Nucleus accumbens (tissue), 56 donors: ENCODE measurements at places on chromosomes 6 and 20.

DNA sequence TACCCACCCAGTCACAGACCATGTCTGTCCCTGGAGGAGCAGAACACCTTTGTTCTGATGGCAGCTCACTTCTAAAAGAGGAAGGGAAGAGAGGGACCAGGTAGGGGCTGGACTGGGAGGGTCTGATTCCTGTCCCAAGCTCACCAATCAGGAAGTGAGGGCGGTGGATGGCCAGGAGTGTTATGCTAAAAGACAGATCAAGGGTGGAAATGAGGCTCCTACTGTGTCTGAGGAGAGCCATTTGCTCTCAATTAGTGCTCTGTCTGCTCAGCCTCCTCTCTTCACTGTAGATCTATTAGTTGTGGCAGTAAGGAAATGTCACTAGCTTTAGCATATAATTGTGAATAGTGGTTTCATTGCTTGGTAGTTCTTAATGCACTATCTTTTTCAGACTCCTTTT, 72.5 kb downstream of the ARMC2 start:
- DNase-seq, result no peak

GRCh38 chr20:25178563-25179438, 16.7 kb upstream of the ENTPD6 start:
- DNase-seq, result no peak

- DNase-seq, result no peak
Measured at GRCh38 chr6:47710295-47710694, 11.9 kb downstream of the ADGRF4 start.

DNA sequence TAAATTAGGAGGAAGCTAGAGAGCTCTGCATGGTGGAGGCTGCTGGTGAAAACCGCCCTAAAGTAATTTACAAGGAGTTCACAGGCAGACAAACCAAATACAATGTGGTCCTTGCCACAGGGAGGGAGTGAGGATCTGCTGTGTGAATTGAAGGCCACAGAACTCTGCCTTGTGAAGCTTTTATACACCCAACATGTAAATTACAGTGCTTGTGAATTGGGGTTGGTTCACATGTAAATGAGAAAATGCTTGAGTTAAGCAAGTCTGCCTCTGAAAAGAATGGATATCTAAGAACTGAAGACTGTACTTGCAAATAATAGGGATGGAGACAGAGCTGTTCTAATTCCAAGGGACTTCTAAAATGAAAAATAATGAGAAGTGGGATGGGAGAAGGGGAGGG, 194.2 kb downstream of the SLC35F1 start:
- DNase-seq, result no peak

GRCh38 chr20:21393816-21394519, 3.4 kb downstream of the NKX2-4 start:
- DNase-seq, result no peak

GRCh38 chr6:156434049-156434794, 343.0 kb upstream of the ARID1B start:
- no peak for DNase-seq

- DNase-seq, result no peak
Measured at GRCh38 chr6:105898286-105898685, 187.8 kb upstream of the PRDM1 start.

DNA sequence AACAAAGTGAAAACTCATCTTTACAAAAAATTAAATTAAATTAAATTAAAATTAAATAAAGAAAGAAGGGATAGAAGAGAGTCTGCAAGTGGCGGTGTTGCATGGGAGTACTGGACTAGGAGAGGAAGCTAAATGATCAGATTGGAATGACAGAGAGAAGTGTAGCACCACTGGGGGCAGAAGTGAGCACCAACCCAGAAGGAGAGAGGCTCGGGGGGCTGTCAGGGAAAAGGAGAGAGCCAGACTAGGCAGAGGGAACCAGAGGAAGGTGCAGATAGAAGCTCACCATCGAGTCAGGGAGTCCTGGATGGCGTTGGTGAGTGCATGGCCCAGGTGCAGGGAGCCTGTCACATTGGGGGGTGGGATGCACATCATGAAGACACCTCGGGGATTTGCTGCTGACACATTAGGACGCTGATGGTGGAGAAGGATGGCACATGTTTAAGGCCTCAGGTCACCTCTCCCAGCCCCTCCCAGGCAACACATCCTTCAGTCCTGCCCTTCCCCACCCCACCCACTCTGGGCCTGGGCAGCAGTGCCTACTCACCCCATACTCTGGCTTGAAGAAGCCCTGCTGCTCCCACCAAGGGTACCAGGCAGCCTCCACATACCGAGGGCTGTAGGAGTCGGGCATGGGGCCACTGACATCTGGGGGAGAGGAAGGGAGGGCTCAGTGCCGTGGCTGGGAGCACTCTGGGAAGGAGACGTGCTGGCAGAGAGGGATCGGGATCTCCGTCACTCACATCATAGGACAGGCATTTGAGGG, 4.0 kb downstream of the VARS1 start:
- DNase-seq, result no peak

- DNase-seq, result no peak
Measured at GRCh38 chr6:31096656-31097055, 15.7 kb downstream of the C6orf15 start.

GRCh38 chr20:15026759-15027158, 689.3 kb upstream of the FLRT3 start:
- DNase-seq, result no peak

DNA sequence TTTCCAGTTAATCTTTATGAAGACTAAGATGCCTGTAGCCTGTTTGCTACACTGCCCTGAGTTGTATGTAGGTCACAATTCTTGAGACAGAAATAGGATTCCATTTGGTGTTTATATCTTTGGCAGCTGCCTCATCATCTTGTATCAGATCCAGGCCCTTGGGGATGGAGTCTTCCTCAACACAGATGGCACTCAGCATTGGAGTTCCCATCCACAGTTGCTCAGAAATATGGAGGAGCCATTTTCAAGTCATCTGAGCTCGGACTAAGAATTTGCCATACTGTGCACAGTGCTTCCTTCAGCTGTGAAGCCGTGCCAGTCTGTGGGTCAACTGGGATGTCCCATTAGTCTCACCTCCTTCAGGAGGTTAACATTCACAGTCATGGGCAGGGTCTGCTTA, 156.6 kb downstream of the ZDHHC14 start:
- no peak for DNase-seq

DNA sequence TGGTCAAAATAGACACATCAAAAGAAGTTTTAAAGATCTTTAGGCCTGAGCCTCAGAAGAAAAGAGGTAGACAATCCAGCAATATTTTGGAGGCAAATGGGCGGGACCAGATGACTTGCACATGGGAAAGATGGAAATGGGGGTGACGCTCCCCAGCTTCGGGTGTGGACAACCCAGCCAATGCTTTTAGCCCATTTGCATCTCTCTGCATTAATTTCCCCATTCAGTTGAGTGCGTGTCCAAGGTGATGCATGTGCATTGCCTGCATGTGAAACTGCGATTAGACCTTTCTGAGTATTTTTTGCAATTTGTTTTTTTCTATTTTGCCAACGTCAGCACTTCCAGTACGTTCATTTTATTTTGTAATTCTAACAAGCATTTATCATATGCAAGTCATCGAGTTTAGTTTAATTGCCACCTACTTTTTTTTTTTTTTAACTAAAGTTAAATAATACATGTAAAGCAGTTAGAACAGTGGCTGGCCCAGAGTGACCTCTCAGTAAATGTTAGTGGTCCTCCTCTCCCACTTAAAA, 24.2 kb downstream of the PDRG1 start:
- no peak for DNase-seq

DNA sequence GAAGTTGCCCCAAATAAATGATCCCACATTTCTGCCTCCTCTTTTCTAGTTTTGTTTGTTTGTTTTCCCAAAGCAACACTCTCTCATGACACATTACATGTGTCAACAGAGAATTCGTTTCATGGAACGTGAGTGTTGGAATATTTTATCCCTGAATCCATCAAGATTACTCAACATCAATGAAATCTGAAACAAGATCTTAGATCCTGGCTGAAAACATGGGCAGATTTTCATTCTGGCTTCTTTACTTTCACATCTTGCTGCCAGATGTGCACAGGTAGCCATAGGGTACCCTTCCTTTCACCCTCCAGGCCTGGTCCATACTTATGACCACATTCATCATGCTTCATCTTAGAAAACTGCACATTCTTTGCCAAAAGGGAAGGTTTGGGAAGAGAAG, 347.0 kb downstream of the DOK5 start:
- DNase-seq, result no peak

DNA sequence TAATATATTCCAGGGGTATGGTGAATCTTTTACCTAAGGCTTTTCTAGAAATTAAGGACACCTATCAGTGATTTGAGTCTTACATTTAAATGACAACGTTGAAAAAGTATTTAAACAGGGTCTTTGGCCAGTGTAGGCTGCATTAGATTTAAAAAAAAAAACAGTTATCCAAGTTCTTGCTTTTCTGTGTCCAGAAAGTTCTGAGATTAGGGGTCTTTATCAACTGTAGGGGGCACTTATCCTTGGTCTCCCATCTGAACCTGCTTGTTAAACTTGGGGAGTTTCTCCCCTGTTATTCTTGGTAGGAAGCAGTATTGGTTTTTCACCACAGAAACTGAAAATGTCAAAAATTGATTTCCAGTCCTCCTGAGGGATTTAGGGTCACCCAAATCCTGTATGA, 155.9 kb upstream of the ZNF217 start:
- no peak for DNase-seq

- no peak for DNase-seq
Measured at GRCh38 chr6:147675281-147675680, 166.8 kb downstream of the SAMD5 start.

DNA sequence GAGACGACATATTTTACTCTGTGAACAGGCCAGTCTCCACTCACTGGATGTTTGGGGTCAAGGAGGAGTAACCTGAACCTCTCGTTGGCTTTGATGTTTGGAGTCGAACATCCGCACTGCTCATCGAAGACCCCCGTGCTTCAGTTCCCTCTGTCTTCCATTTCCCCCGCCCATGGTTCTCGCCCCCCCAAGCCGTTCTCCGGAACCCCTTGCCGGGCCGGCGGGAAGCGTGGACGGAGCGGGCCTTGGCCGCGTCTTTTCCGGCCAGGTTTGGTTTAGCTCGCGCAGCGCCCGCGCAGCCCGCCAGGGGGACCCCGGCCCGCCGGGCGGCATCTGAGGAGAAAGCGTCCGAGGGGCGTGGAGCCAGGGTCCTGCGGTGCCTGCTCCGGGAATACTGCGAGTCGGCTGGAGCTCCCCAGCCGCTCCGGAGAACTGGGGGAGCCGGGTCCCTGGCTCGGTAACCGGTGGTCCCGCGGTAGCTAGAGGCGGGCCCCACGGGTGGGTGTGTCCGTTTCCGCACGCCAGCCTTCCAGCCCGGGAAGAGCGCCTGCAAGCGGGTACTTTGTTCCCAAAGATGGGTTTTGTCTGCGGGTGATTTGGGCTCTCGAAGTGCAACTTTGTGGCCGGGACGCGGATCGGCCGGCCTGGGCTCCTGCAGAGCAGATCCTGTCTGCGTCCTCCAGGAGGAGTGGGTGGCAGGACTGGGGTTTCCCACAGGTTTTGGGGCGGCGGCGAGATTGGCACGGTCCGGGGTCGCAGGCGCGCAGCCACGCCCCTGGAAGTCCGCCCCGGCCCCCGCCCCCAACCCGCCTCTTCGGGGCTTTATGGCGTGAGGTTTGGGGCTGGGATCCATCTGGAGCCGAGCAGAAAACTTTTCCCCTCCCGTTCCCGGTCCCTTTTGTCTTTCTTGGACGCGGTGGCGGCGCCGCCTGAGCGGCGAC, at the start of gene TMEM200A:
Gene TMEM200A (plus strand): TSS at position 852 of the 941 bp plus-strand sequence. CDS start 74,406 bp downstream, outside the sequence.
- DNase-seq, result peak; percentile 28

GRCh38 chr6:133512410-133513016, 271.4 kb downstream of the EYA4 start:
- DNase-seq, result peak; percentile 9

DNA sequence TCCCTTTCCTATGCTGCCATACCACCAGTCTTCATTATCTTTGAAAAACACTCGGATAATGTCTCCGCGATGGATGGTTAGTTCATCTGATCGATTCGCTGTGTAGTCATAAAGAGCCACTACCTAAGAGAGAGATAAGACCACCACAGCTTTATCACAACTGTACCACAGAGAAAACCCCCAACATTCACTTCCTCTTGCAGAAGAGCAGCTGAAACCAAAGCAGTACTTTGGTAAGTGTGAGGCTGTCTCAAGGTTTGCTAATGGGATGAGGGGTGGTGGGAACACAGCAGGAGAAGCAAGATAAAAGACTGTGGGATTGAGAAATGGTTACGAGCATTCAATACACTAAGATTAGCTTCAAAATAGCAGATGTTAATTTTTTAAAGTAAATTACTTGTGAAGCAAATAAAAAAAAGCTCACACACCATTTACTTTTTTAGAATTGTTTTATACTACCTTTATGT, 142.1 kb downstream of the MYB start:
- no peak for DNase-seq

DNA sequence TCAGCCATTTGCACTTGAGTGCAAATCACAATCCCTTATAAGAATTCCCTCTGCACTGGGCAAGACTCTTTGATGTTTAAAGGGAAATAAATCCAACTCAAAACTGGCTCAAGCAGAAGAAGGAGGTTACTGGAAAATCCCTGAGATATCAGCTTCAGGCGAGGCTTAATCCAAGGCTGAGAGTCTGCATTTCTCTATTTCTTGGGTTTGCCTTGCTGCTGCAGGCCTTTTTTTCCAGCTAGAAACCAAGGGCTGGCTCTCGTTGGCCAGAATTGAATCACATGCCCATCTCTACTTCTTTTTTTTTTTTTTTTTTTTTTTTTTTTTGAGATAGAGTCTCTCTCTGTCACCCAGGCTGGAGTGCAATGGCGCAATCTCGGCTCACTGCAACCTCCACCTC, 11.7 kb downstream of the HCK start:
- DNase-seq, result no peak
